ENCODE measurements at places on chromosomes 16 and 17. TPM values are rescaled to one million over a fixed set of nuclear protein-coding genes. Genes with fewer than 3 reads are reported as not detected.

The OR4D1 gene
- total RNA-seq = not detected

The PSME3IP1 gene
- total RNA-seq = 58.1 TPM

The CD79B gene
- 6.2 TPM for total RNA-seq

The CA5A gene
- total RNA-seq = not detected

The BCL6B gene
- total RNA-seq = 4.6 TPM

The NXPH3 gene
- 5.2 TPM for total RNA-seq

The TMIGD1 gene
- not detected for total RNA-seq
